ENCODE measurements at places on chromosomes 5 and 9.
A peak's percentile ranks its signal among the peaks of the same experiment; 100 is the strongest.

GRCh38 chr5:139998837-139999236 is 44.3 kb downstream of the NRG2 start:
- DNase-seq, result no peak

DNA sequence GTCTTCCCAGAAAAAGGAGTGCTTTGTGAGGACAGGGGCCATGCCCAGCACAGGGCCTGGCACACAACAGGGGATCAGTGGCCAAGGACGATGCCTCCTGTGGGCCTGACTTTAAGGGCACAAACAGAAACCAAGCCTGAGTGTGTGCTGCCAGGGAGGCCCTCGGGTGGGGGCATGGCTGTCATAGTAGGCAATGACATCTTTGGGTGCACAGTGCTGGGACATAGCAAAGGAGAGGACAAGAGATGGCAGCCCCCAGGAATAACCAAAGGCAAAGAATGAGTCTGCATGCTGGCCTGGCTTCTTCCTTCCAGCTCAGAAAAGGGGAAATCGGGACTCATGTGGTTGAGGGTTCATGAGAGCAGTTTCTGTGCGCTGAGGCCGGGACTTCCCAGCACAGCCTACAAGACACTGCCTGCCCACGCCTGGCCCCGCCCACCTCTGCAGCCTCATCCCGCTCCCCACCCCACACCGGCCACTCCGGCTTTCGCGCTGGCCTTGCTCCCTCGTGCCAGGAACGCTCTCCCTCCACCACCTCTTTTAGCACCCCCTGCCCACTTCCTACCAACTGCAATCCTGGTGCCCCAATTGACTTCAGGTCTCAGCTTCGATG is 13.8 kb upstream of the LHX2 start:
- no peak for DNase-seq

DNA sequence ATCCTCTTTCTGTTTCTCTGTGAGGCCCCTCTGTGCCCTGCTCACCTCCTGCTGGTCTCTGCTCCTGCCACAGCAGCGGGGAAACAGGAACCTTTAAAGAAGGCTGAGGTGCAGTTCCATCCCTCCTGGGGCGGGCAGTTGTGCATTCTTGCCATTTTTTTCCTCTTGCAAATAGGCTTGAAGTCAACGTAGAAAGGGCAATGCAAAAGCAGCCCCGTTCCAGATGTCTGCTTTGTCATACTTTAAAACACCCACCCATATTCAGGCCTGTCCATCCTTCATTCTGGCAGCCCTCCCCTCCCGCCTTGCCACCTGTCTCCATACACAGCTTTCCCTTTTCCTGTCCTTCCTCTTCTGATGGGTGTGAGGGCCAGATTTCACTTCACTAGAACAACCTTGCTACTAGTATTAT is 65.4 kb upstream of the KLF9 start:
- no peak for DNase-seq

GRCh38 chr5:122333564-122333963 is 21.5 kb downstream of the SNCAIP start:
- DNase-seq, result no peak

- no peak for DNase-seq
Measured at GRCh38 chr5:142643634-142644033, 42.3 kb downstream of the FGF1 start.

DNA sequence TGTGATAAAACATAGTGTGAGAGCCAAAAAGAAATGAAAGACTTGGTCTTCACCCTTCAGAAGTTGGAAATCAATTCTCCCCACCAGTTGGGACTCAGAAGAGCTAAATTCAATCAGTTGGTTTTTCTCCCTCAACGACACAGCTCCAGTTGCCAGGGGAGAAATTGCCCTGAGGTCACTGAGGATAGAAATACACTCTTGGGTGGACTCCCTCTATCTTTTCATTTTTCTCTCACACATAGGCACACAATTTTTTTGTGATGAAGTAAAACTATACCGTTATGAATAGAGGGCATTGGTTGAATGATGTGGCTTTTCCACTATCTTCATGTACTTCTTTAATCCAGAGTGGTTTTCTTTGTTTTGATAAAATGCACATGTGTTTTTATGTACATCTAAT is 80.2 kb downstream of the ZNF366 start:
- DNase-seq, result no peak

GRCh38 chr5:175219366-175219765 is 224.6 kb downstream of the DRD1 start:
- DNase-seq, result no peak

DNA sequence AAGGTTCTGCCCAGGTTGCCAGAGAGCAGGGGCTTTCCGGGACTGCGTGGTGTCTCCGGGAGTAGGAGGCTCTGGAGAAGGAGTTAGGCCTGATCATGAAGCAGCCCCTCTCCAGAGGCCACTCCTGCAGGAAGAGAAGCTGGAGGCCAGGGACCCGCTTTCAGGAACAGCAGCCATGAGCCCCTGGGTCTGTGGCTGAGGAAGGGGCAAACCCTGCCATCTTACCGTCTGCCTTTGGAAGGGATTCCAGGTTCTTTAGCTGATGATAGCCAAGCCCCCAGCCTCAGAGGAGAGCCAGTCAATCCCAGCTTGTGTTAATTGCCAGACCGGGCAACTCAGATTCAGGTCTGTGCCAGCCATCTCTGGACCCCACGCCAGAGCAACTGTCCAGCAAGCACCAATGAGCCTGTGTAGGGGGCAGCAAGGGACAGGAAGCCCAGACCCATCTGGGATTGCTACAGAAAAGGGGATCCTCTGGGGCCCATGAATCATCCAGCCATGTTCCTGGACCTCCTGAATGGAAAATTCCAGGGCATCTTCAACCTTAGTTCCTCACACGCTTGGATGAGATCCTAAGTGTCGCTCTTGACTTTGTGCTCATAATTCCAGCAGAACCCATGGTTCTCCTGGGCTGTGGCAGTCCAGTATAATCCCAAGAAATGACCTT is 42.7 kb upstream of the MVB12B start:
- no peak for DNase-seq

GRCh38 chr5:149756354-149756753 is 26.2 kb downstream of the PPARGC1B start:
- no peak for DNase-seq

DNA sequence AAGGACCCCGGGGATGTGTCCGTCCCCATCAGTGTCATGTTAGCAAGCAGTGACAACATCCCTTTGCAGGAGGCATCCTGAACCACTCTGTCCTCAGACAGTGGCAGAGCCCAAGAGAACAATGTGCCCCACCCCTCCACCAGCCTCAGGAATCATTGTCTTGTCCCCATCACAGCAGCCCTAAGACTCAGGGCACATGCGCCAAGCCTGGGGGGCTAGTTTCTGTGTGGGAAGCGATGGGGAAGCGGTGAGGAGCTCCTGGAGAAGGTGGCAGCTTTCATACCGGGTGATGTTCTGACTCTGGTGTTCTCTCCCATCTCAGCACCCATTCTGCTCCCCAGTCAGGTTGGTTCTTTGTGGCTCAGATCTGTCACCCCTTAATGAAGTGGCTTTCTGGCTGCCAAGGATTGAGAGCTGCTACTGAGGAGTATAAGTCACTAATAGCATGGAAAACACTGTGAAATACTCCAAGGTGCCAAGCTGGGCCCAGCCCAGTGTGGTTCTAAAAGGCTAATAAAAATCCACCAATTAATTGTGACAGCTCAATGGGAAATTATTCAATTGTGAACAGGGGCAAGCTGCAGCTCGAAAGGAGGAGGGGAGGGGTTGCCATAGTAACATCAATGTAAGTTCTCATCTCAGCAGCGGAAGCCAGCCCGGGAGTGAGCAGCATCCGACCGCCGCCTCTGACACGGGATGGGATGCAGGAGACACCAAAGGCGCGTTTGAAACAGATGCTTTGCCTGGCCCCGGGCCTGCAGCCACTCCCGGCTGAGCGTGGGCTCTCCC is 4.7 kb downstream of the QRFP start:
- peak; percentile 3 for DNase-seq

DNA sequence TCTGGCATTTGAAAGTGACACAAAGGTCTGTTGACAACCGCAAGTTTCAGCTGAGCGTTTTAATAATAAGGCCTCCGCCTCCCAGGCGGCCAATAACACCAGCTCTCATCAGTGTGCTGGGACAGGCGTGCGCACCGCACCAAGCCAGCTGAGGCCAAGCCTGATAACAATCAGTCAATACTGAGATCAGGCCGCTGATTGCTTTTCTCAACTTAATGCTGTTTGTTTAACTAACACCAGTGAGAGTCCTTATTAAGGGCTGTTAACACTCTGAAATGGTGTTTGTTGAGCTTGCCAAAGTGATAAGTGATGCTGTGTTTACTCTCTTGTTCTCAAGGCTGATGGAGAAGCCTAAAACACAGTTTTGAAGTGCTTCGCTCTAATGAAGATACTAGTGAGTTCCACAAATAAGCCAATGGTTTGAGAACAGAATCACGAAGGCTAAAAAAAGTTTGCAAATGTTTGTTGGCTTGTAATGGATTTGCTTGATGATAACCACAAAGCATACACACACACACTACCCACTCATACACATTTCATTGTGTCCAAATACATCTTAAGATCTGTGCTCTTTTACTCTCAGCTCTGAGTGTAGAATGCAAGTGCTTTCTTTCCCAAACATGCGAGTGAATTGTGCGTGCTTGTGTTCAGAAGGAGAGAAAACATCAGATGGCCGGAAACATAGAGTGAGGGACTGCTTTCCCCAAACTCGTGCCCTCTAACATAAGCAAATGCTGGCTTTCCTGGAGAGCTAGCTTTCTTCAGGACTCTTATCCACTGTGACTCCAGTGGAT is 330.4 kb upstream of the KLF4 start:
- no peak for DNase-seq

- no peak for DNase-seq
Measured at GRCh38 chr9:123562844-123563346, 206.9 kb downstream of the CRB2 start.

DNA sequence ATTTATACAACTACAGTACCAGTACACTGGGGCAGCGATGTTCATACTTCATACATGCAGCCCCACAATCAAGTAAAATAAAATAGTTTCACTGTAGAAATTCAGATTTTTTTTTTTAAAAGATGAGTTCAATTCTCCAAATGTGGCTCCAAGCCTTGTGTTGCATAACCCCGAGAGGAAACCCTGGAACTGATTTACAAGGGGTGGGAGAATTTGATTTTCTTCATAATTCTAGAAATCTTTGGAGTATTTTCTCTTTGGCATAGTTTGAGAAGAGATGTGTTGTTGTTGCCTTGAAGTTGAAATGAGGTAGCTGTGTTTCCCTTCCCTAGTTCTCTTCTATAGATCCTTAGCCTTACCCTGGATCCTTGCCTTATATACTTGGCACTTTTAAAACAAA is 3.1 kb downstream of the RHOBTB3 start:
- DNase-seq, result no peak

GRCh38 chr5:154285661-154286408 is 95.3 kb downstream of the GALNT10 start:
- peak; percentile 9 for DNase-seq

- DNase-seq, result no peak
Measured at GRCh38 chr9:108903420-108904103, 30.4 kb downstream of the ELP1 start.

DNA sequence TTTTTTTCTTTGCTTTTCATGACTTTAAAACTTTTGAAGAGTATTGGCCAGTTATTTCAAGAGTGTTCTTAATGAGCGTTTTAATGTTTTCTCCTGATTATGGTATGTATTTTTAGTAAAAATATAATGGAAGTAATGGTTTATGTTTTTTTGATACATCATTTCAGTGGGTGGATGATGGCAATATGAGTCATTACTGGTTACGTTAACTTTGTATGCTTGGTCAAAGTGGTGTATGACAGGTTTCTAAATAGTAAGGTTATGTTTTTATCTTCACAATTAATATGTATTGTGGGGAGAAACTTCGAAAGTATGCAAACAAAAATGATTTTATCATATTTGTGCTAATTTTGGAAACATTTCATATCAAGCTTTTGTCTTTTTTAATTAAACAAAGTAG is 176.7 kb upstream of the PRDM9 start:
- DNase-seq, result no peak

DNA sequence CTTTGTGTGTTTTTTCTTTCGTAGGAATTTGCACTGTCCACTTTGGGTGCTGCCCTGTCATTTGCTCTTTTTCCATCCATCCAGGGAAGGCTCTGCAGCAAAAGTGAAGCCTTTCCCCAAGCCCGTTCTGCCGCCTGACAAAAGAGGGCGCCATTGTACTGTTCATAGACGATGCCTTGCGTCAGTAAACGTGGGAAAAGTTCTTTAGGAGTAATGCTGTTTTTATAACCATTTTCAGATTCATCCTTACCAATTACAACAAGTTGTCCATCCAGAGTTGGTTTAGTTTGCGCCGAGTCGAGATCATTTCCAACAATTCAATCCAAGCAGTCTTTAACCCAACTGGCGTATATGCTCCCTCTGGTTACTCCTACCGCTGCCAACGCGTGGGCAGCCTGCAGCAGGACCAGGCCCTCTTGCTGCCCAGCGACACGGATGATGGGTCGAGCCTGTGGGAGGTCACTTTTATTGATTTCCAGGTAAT is 34.3 kb upstream of the RPS23 start:
- peak; percentile 55 for DNase-seq

DNA sequence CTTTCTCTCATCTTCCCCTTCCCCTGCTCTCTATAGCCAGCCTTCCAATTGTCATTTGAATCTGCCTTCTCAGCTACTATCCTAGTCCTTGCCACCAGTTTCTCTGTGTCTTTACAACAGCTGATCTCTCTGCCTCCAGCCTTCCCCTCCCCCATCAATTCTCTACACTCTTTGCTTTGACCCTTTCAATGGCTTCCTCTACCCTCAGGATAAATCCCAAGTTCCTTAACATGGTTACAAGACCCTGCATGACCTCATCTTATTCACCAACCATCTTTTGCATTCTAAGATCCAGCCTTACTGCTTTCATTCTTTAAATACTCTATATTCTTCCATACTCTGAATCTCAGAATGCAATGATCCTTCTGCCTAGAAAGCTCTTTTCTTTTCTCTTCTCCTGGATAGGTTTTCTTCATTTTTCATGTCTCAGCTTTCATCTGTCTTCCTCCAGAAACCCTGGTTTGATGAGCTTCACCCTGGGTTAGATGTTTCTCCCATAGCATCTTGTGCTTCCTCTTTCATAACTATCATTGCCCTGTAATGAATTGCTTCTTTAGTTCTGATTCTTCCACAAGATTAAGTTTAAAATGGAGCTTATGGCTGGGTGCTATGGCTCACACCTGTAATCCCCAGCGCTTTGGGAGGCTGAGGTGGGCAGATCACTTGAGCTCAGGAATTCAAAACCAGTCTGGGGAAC is 58.6 kb upstream of the ZSWIM6 start:
- DNase-seq, result no peak
